ENCODE measurements at places on chromosomes 2 and 18.

DNA sequence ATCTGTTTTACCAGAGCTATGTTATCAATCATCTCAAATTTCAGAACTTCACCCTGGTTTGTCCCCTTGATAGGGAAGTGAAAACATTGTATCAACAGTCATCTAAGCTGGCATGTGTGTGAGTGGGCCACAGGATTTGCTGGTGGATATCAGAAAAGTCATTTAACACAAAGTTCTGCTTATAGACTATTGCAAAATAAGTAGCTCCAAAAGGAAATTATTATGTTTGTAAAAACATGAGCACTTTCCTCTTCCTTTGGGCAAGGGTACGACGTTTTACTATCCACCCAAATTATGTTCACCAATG is 20.7 kb upstream of the COPS8 start:
- no peak for DNase-seq

GRCh38 chr2:235950473-235950809 is 217.7 kb downstream of the GBX2 start:
- no peak for DNase-seq

GRCh38 chr18:13605901-13606300 is 120.5 kb downstream of the FAM210A start:
- no peak for DNase-seq

- no peak for DNase-seq
Measured at GRCh38 chr2:58923869-58924268, 682.7 kb upstream of the FANCL start.
